ENCODE measurements at places on chromosomes 6 and 20.

- no peak for DNase-seq
Measured at GRCh38 chr20:41007481-41007880, 21.1 kb upstream of the TOP1 start.

- DNase-seq, result no peak
Measured at GRCh38 chr20:34629342-34629741, 47.5 kb downstream of the PIGU start.

- no peak for DNase-seq
Measured at GRCh38 chr6:94376876-94377275, 957.5 kb upstream of the EPHA7 start.

DNA sequence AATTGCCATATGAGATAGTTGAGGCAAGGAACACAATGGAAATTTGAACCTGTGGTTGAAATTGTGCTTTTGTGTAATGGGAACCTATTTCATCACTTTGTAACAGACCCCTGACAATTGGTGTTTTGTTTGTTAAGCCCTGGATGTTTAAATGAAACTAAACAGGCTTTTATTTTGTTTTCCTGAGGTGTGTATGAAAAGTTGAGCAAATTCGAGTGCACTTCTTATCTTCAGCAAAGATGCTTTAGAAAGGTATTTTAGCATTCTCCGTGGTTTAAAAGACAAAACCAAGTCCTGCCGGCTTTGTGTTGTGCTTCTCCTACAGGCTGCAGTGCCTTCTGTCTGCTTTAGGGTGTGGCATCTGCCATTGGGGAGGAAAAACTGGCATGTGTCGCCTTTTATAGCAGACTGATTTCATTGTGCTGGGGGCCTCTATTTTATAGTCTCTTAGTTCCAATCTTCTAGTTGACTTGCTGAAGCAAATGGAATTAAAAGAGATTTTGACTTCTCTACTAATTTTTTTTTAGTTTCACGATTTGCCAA lies 2.2 kb upstream of the ARID1B start:
- no peak for DNase-seq
